CD4-positive, alpha-beta memory T cell (primary cell): ENCODE measurements at places on chromosomes 13 and 19. TPM values are rescaled to one million over a fixed set of nuclear protein-coding genes. Genes with fewer than 3 reads are reported as not detected.

ATXN8OS gene
- total RNA-seq, result not detected

C19orf33 gene
- total RNA-seq, result not detected

NFIX gene
- 5.4 TPM for total RNA-seq

KIR2DL3 gene
- not detected for total RNA-seq

TFPT gene
- 17.2 TPM for total RNA-seq

LIM2 gene
- total RNA-seq, result not detected

SEMA6B gene
- 2.7 TPM for total RNA-seq

PTBP1 gene
- total RNA-seq, result 315 TPM

POU2F2 gene
- 68.5 TPM for total RNA-seq

LILRA1 gene
- not detected for total RNA-seq

ZNF625 gene
- 2.1 TPM for total RNA-seq

STOML3 gene
- total RNA-seq, result not detected

ZNF222 gene
- 7.9 TPM for total RNA-seq

IRGC gene
- total RNA-seq, result not detected

CPB2 gene
- total RNA-seq, result not detected

IGLON5 gene
- not detected for total RNA-seq

LPAR6 gene
- 91.1 TPM for total RNA-seq

NLRP11 gene
- total RNA-seq, result not detected

SHISA2 gene
- total RNA-seq, result 0.58 TPM

UHRF1 gene
- total RNA-seq, result 0.11 TPM

S1PR4 gene
- 231 TPM for total RNA-seq

ANKLE1 gene
- total RNA-seq, result 5.1 TPM
